Activated CD4-positive, alpha-beta T cell treated with anti-CD3 and anti-CD28 coated beads, Interleukin-10, Interleukin-2, amounts not matched to agents 100 ng/mL and 50 ng/mL, durations not matched to agents 16 hours and 8 hours (primary cell): ENCODE measurements at places on chromosomes 7 and 10.

GRCh38 chr10:103416436-103417147, 20.2 kb downstream of the PDCD11 start:
- DNase-seq: peak; percentile 49

DNA sequence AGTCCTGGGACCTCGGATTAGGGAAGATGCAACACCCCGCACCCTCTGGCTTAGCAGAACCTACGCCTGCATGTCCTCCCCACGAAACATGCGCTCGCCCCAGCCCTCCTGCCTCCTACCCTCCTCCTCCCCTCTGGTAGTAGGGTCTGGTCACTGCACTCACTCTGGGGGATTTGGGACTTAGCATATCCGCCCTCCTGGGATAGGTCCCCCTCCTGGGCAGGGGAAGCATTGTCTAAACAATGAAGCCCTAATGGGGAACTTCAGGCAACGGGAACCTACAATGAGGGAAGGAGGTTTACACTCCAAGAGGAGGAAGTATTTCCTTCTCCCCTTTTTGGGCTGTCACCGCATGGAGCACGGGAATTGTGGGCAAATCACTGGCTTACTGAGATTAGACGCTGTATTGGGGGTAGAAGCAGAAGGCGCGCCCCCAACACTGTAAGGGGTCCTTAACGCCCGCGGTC, 892 bp downstream of the CRHR2 start:
- DNase-seq: no peak

- DNase-seq: no peak
These were observed 21.9 kb upstream of the ECHDC3 start for GRCh38 chr10:11720260-11720741.

DNA sequence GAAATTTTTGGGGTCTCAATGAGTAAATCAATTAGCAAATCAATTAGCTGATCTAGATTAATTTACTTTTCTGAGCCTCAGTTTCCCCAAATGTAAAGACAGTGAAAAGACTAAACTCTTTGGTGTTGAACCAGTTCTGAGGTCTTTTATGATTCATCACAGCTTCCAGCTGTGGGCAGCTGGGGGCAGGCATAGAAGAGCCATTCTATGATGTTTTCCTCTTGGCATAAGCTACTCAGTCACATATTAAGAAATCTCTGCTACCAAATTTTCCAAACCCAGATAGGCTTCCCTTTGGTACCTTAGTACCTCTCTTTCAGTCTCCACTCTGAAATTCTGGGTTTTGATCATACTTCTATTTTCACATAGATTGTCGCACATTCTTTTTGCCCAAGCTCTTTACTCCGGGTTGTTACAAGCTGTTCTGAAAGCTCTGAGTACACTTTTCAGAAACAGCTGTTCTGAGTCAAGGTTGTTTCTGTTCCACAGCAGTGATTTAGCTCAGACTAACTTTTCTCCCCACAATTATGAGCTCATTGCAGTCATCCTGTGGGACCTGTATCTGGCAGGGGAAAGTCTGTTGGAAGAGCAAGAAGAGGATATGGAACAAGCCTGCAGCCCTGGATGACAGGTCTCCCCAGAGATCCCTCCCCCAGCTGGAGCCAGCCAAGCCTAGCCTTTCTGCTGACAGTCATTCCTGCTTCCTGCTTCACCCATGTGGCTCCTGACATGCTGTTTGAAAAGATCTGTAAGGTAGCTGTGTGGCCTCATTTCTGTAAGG, 599.6 kb upstream of the GHITM start:
- no peak for DNase-seq

GRCh38 chr7:77516085-77516484, 21.0 kb upstream of the PTPN12 start:
- DNase-seq: no peak
